ENCODE measurements at places on chromosomes 2 and 18.
A peak's percentile ranks its signal among the peaks of the same experiment; 100 is the strongest.

DNA sequence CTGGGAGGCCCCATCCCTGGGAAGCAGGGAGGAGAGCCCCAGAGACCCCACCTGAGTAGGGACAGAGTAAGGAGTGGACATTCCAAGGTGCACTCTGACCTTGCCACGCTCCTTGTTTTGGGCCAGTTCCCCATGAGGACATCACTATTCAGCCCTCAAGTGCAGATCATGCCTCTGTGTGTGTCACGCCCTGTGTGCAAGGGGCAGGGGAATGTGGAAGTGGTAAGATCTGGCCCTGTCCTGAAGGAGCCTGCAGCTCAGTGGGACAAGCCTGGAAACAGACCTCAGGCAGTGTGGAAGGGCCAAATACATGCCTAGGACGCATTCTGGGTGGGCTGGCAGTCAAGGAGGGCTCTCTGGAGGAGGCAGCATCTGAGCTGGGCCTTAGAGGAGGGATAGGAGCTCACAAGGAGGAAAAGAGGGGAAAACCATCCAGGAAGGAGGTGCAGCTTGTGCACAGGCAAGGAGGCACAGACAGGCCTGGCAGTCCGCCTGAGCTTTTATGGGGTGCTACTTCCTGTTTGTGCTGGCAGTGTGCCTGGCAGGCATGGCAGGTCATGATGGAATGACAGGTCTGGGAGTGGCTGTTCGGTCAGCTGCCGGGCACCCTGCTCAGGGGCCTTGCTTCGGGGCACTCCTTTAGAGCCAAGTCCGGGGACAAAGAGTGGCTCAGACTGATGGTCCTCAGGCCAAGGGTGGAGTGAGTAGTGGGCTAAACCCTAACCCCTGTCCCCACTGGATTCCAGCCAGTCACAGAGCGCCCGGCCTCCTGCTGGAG, 3.3 kb downstream of the KLHL30 start:
- DNase-seq: peak; percentile 78

- no peak for DNase-seq
These were observed 3.9 kb upstream of the DLX1 start for GRCh38 chr2:172081221-172082022.

GRCh38 chr2:130389783-130390182, 33.9 kb downstream of the PTPN18 start:
- DNase-seq: no peak

DNA sequence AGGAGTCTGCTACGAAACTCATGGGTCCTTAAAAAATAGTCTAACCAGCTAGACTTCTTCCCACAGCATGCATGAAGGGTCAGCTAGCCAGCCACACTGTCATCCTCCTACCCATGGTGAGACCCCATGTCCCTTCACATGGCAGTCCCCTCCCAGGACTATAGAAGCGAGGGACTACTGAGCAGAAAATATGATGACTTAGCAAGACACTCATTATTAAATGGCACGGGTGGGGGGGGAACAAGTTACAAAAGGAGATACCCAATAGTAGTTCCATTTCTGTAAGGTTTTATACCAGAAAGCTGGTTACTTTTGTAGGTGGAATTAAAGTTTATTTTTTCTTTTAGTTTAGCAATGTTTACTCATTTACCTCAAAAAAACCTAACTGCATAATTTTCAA, 31.5 kb downstream of the ST8SIA5 start:
- DNase-seq: no peak

GRCh38 chr2:163198972-163199371, 360.4 kb upstream of the KCNH7 start:
- no peak for DNase-seq

- no peak for DNase-seq
These were observed 888.4 kb downstream of the BCL11A start for GRCh38 chr2:59665021-59665420.

DNA sequence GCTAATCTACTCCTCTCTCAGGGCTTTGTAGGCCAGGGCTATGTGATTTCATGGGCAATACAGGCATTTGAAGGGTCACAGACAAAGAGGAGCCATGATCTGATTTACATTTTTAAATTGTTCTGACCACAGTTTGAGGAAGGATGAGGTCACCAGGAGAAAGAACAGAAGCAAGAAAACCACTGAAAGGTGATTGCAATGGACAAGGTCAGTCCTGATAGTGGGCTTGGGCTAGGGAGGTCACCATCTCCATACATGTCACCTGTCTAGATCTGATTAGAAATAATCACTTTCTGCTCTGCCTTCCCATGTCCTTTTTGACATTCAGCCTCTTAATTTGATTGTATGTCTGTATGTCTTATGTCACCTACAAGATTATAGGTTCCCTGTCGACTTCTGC, 248.9 kb upstream of the CWC22 start:
- DNase-seq: no peak

GRCh38 chr2:46135228-46135855, 161.9 kb upstream of the EPAS1 start:
- no peak for DNase-seq

DNA sequence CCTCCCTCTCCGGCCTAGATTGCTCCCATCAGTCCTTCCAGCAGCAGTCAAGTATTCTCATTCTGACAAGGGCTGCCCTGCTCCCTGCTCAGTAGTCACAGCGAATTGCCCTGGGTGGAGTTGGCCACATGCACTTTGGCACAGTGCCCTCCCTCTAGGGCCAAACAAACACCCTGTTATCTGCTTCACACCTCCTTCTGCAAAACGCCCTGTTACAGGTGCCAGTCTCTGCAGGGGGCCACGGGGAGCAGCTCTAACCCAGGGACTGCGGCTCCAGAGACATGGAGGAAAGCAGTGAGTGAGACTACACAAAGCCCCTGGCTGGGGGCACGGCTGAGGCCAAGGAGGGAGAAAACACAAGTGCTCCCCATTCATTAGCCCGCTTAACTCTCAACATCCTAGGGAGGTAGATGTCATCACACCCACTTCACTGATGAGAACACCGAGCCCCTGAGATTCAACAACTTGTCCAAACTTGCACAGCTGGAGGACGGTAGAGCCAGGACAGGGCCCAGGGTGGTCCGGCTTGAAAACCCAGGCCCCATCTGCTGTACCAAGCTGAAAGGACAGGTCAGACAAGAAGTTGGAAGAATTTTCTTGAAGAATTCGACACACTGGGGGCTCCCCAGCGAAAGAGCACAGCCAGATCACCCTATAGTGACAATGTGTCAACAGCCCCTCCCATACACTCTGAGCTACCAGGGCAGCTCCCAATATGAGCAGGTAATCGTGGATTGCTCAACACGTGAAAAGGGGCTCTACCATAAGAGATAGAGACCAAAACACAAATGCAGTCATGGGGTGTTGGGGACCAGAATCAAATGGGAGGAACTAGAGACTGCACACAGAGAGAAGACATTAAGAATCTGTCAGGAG, 8.7 kb upstream of the TFCP2L1 start:
- DNase-seq: no peak

DNA sequence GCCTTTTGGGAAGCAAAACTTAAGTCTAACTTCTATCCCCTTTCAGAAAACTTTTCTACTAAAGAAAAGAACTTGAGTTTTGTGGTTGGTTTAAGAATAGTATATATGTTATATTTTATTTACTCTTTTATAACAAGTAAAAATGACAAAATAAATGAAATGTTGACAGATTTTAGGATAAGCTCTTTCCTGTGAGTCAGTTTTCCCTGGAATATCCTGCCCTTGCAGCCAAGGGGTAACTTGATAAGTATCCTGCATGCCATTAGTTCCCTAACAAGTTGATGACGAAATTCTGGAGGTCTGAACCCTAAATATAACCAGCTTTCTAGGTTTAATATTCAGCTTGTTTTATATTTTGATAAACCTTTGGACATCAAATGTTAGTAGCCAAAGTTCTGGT, 7.3 kb upstream of the HTR2B start:
- DNase-seq: no peak

GRCh38 chr2:178374865-178375264, 76.1 kb downstream of the PRKRA start:
- no peak for DNase-seq

GRCh38 chr2:168314236-168314635, 66.8 kb upstream of the STK39 start:
- DNase-seq: no peak

- no peak for DNase-seq
These were observed 26.5 kb upstream of the CREB1 start for GRCh38 chr2:207503234-207503633.

DNA sequence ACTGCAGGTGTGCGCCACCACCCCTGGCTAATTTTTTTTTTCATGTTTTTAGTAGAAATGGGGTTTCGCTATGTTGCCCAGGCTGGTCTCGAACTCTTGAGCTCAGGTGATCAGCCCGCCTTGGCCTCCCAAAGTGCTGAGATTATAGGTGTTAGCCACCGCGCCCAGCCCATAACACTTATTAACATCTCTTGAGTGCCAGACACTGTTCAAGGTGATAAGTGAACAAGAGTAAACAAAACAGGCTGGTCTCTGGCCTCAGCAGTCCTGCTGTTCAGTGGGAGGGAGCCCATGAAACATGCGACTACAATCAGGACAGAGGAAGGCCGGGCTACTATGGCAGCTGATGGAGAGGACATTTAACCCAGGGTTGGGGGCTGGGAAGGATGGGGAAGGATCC, 42.3 kb downstream of the KCTD1 start:
- DNase-seq: no peak

GRCh38 chr18:33205777-33206176, 234.7 kb downstream of the CCDC178 start:
- DNase-seq: no peak

DNA sequence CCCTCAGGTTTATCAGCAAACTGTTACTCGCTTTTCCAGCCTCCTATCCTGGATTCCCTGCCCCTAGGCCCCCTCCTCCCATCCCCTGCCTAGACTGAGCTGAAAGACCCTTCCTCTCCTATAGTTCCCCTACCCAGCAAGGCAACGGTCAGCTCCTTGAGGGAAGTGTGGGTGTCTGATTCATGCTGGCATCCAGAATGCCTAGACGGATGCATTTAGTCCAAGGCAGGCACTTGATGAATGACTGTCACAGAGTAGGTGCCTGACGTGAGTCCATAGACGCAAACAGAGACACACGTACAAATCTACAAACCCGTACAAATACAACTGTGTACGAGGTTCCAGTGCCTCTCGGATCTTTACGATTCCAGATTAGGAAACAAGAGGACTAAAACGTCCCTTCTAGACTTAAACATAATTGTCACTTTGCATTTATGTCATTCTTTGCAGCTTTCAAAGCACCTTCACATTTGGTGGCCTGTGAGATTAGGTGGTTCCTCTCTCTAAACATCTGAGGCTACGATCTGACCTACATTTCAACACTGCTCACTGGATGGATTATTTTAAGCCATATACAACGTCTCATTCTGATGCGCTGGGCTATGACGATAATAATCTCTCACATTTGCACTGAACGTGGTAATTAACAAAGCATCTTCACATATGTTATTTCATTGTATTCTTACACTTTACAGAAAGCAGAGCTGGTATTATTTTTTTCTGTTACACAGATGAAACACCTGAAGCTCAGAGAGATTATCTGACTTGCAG, 36.7 kb downstream of the DNMT3A start:
- DNase-seq: no peak

DNA sequence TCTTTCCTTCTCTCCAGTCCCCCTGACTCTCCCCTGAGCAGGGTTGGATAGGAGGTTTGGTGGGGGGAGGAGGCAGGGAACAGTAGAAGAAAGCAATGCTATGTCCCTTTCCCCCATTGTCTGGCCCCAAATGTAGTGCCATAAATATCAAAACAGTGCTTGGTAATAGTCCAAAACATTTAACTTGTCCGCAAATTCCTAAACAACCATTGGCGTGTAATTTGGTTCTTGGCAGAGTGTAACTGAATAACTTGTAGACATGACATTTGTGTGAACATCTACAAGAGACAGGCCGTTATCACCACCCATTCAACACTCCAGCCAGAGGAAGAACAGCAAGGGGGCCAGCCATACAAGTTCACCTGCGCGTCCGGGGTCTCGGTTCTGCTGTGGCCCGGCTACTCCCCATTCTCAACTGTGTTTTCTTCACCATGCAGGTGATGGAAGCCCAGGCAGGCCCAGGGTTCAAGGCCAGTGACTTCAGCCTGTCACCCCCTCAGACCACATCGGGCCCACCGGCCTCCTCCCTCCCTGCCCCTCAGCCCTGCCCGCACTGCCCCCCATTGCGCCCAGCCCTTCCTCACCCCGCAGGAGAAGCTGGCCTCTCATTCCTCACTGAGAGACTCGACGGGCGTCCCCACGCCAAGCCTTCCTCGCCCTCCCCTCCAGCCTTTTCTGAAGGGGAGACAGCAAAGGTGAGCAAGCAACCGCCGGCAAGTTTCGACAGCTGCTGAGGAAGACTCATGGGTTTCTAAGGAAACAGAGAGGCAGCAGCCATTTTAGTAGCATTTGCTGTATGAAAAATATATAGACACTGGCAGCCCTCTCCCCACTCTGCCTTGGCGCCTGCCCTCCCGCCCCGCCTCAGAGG, 699 bp upstream of the RAPGEF4 start:
- no peak for DNase-seq

GRCh38 chr2:181239201-181239799, 217.9 kb upstream of the ITGA4 start:
- DNase-seq: no peak

DNA sequence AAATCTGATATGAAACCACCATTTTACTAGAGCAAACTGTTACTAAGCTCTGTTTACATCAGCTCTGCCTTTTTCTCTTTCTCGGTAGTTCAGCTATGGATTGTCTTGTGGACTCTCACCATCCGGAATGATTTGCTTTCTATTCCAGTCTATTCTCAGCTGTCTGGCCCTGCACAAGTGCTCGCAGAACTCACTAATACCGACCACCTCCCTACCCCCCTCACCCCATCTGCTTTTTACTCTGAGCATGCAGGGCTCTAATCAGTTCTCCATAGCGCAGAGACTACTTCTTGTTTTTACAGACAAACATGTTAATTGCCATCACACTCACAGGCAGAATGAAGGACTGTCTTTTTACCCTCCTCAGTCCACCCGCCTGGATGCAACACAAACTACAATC, 180.7 kb upstream of the POU3F3 start:
- no peak for DNase-seq

DNA sequence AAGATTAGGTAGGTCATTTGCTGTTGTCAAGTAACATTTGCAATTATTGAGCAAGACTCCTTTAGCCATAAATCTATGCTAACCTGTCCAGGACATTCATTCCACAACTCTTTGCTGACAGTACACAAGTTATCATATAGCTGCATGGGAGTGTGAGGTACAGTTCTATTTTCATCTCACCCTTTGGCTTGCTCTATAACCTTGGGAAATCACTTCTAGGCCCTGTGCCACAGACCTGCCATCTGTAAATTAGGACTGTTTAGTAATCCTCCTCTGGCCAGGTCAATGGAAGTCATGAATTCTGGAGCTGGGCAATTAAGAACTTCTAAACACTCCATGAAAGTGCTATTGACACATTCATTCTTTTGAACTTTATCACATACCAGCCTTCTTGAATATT, 34.6 kb upstream of the PAIP2B start:
- no peak for DNase-seq
